Bone marrow (tissue), 2 donors: ENCODE measurements at places on chromosomes 5 and 9.

GRCh38 chr9:76808636-76809035 is 44.4 kb downstream of the PCA3 start:
- DNase-seq: no peak

- DNase-seq: no peak
These were observed 403.3 kb downstream of the PLK2 start for GRCh38 chr5:58056546-58056945.

DNA sequence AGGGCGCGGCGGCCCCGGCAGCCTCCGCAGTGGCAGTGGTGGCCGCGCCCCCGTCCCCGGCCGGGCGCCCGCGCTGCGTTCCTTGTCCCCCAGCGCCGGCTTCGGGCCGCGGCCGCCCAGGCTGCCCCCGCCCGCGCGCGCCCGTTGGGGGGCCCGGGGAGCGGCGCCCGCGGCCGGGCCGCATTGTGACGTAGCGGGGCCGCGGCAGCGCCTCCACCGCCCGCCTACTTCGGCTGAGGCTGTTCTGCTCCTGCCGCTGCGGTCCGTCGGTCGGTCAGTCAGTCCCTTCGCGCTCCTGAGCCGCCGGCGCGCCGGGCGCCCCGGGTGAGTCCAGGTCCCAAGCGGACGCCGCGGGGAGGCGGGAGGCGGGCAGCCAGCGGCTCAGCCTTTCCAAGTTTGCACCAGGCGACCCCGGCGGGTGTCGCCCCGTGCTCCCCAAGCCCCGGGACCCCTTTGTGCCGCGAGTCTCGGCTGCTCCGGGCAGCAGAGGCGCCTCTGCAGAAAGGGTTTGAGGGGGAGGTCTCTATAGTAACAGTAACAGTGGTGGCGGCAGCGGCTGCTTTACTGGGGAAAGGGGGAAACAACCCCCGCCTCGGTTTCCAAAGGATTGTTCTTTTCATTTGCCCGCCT is at the start of gene SNCAIP:
SNCAIP (plus strand) TSS at position 277 of the 630 bp plus-strand sequence. CDS start 78,898 bp downstream, outside the sequence.
- DNase-seq: no peak

DNA sequence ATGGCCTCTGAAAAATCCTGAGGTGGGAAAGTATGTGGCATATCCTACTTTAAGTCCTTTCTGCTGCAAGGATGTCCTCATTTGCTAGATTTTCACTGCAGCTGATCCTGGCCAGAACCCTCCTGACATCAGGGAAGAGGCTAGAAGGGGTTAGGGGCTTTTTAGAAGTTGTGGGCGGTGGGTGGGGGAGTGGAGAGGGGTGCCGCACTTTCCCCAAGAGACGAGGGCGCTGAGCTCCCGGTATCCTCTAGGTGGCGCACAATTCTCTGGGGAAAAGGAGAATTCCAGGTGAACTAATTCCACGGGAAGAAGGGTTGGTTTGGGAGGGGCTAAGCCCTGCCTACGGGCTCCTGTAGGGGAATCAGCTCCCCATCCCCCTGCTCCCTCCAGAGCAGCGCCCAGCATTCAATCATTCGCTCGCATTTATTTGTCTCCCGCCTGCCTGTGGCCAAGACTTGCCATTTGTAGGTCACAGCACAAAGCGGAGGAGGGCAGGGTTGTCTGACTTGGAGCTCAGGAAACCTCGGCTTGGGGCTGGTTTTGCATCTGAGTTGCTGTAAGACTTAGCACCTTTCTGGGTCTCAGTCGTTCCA is 42.9 kb upstream of the HAND1 start:
- DNase-seq: no peak

DNA sequence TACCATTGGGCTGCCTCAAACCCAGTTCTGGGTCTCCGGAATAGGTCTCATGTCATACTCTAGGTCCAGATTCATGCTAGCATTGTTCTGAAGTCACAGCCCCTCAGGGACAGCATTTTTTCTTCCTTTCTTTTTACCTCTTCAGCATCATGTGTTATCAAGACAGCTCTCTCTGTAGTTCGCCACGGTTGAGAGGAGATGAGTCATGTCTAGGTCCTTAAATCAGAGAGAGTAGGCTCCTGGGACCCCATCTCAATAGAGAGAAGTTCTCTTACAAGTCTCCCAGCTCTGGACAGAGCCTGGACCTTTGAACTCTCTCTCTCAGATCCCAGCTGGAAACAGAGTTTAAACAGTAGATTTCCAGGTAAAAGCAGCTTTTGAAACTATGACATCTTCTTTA is 332.4 kb upstream of the CD180 start:
- DNase-seq: no peak

DNA sequence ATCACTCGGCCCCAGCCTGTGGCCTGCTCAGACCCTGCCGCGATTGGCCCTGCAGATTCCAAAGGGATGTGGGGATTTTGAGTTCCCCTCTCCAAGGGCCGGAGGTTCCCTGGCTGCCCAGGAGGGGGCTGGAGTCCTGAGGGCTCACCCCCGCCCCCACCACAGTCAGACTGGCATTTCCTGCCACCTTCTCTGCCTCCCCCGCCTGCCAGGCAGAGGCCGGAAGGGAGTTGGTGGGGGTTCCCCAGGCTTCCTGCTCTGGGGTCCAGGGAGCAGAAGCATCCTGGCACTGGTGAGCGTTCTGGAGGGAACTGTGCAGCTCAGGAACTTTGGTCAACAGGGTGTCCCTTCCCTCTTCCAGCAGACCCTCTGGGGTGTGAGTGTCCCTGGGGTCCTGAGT is 70.6 kb downstream of the RXRA start:
- DNase-seq: no peak

GRCh38 chr5:97208714-97209113 is 25.7 kb upstream of the RIOK2 start:
- DNase-seq: no peak

DNA sequence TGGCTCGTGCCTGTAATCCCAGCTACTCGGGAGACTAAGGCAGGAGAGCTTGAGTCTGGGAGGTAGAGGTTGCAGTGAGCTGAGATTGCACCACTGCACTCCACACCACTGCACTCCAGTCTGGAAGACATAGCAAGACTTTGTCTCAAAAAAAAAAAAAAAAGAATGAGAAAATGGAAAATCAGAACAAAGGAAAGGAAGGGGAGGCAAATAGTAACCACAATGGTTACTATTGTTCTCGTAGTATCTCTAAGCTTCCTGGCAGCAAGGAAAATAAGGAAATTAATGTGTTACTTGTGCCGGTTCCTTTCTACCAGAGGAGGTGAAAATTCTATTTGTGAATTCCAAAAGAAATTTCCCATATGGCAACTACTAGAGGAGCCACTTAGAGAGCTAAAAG is 48.5 kb upstream of the BNC2 start:
- DNase-seq: no peak

- DNase-seq: no peak
These were observed 119.8 kb downstream of the SIL1 start for GRCh38 chr5:139078345-139078744.

DNA sequence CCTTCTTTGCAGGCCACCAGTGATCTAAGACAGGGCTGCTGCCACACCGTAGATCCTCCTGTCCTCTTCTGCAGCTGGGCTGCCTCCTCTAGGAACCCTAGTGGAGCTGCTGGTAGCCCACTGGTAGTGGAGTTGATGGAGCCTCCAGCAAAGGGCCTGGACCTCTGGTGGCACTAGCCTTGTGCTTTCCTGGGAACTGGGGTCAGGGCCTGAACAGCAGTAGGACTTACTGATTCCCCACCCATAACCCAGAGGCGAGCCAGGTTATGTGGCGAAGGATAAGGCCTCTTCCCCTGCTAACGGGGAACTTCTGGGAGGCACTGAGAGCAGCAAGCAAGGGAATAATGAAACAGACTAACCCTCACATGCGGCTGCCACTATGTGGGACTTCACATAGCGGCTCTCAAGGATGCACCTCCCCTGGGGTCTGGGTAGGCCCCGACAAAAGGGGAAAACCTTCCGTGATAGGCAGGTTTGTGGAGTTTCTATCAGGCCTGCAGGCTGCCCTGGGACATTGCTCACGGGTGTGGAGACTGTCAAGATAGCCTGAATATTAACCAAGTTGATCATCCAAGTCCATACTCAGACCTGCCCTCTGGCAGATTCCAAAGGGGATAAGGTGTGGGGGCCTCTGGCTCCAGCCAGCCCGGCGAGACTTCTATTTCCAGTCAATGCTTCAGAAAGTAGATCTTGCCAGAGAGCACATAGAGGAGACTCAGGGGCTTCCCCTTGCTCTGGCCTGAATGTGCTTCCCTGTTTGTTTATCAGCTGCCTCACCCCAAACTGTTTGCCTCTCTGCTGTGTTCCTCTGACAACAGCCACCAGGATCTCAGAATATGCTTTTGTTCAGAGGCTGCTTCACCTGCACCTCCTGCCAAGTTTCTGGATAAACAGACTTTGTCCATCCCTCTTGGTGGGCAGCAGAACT is 7.4 kb downstream of the SLC22A4 start:
- no peak for DNase-seq

GRCh38 chr5:14268738-14269137 is 125.6 kb downstream of the TRIO start:
- no peak for DNase-seq

DNA sequence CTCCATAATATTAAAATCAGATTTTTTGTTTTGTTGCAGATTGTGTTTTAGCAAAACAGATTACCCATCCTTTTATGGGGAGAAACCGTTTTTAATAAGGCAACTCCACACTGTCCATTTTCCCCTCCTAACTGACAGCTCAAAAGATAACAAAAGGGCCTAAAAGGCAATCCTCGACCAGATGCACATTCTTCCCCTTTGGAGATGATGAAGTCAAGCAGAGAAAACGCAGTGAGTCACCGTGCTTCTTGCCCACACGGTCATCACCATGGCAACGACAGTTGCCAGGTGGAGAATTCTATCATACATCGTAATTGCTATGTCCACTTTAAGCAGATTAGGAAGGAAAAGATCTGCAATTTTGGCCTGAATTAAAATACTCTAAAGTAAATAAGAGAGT is 96.4 kb downstream of the DIRAS2 start:
- no peak for DNase-seq

DNA sequence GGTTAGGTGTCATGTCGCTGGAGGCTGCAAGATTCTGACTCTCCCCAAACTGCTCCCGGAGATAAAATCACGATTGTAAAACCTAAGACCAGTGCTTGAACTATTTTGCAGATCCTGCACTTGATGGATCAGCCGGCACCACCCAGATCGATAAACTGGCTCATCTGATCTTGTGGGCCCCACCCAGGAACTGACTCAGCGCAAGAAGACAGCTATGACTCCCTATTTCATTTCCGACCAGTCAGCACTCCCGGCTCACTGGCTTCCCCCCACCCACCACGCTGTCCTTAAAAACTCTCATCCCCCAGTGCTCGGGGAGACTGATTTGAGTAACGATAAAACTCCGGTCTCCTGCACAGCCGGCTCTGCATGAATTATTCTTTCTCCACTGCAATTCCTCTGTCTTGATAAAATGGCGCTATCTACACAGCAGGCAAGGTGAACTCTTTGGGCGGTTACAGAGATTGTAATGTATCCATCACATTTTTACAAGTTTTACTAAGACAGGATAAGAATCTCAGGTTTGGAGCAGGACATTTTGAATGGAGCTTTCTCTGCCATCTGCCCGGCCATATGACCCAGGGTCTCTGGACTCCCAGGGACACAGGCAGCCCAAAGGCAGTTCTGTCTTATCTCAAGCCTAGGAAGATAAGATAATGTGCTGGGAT is 10.6 kb upstream of the PPP1R26 start:
- DNase-seq: no peak

- no peak for DNase-seq
These were observed 342.2 kb downstream of the TRIM32 start for GRCh38 chr9:117029341-117029740.

- DNase-seq: no peak
These were observed 11.1 kb upstream of the S100Z start for GRCh38 chr5:76838481-76839261.

DNA sequence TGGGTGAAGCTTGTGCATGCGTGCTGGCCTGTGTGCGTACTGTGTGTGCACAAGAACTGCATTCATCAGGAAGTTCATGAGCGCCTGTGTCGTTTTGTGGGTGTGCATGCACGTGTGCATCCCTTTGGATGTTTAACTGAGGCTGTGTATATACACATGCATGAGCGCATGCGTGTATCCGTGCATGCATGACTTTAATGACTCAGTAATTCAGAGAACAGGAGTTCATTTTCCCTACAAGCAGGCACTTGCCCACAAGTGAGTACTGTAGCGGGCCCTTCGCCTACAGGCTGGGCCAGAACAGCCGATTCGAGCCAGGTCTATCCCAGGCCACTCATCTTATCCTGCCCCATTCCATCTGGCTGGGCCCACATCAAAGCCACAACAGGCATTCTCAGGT is 29.8 kb downstream of the CORO2A start:
- DNase-seq: no peak

DNA sequence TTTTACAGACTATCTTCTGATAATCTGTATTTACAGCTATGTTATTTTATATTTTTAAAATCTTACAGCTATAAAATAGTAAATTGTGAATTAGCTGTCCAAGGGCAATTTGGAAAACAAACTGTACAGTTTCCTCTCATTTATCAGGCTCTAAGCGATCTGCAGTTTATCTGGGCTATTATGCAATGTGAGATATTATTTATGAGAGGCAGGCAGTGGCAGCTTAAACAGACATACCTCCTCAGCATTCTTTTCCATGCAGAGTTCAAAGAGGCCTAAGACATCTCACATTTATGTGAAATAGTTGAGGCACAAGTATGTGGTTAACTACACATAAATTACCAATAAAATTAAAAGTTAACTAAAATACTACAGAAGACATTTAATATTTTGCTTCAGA is 10.2 kb downstream of the NIPSNAP3B start:
- DNase-seq: no peak

DNA sequence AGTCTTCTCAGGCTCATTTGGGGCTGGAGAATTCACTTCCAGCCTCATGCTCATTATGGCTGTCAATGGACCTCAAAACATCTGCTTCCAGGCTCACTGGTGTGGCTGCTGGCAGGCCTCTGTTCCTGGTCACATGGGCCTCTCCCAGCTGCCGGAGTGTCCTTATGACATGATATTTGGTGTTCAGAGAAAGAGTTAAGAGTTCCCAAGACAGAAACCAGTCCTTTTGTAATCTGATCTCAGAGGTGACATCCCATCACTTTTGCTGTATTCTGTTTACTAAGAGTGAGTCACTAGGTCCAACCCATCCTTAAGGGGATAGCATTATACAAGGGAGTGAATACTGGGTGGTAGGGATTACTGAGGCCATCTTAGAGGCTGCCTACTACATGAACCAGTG is 104.6 kb downstream of the CACNA1B start:
- DNase-seq: no peak

DNA sequence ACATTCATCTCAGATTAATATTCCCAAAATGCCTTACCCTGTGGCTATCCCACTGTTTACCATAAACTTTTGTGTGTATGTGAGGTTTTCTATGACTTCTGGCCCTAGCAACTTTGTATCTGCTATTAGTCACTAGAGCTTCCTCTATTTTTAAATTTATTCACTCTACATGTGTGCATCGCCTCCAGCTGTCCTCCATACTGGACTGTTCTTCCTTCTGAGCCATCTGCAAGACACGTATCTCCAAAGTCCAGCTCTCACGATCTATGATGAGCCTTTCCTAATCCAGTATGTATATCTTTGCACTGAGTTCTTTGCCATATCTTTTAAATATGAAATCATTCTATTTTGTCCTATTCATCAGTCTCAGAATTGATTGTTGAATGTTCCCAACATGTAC is 1.7 kb upstream of the GNG10 start:
- DNase-seq: no peak

GRCh38 chr5:66322786-66323528 is 178.9 kb downstream of the SREK1 start:
- DNase-seq: no peak

- peak; percentile 23 for DNase-seq
These were observed 116.1 kb downstream of the WDR70 start for GRCh38 chr5:37495210-37495609.
